ENCODE measurements at places on chromosomes 1 and 21.

DNA sequence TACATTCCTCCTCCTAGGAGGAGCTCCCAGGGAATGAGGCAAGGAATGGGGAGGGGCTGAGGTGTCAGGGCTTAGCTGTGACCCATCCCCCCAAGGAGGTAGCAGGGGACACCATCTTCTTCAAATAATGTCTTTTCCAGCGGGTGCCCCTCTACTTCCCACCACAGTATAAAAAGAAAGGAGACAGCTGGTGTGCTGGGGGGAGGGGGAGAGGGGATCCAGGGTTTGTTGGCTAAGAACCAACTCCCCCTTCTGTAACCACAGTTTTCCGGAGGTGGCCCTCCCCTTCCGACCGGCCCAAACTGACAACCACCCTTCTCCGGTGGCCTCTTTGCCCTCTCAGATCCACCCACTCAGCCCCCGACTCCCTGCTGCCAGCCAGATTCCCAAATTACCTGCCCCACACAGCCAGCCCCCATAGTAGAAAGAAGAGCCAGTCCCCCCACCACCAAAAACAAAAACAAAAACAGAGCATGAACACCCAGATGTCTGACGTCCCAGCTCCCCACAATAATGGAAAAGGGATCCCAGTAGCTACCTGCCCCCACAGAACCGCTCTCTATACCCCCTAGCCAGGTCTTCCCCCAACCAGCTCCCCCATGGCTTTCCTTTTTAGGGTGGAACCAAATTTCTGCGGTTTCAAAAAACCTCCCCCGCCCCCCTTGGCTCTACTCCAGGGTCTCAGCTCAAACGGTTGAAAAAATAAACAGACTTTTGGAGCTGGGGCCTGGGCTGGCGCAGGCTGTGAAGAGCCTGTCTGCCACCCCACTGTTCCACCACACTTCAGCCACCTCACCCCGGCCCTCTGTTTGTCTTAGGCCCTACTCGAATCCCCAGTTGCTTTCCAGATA, 2.1 kb downstream of the ARHGEF2 start:
- peak; percentile 64 for DNase-seq

DNA sequence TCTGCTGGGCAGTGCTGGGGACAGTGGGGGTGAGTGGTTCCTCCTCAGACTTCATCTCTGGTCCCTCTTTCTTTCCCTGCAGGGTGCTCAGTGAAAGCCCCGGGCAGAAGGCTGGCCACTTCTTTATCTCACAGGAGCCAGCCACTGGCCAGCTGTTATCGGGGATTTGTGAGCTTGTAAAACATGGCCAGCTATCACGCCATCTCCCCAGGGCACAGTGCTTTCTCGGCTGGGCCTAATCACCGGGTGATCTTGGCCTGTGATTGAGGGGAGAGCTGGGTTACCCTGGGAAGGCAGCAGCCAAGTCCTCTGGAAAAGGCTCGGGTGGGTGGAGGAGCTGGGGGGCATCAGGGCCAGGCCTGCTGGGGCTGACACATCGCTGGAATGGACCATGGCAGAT, 83.0 kb downstream of the IGSF21 start:
- DNase-seq: no peak

GRCh38 chr1:31372751-31373055, 173 bp downstream of the FABP3 start:
- no peak for DNase-seq

GRCh38 chr1:83999316-83999819, 436 bp upstream of the TTLL7 start:
- DNase-seq: no peak

DNA sequence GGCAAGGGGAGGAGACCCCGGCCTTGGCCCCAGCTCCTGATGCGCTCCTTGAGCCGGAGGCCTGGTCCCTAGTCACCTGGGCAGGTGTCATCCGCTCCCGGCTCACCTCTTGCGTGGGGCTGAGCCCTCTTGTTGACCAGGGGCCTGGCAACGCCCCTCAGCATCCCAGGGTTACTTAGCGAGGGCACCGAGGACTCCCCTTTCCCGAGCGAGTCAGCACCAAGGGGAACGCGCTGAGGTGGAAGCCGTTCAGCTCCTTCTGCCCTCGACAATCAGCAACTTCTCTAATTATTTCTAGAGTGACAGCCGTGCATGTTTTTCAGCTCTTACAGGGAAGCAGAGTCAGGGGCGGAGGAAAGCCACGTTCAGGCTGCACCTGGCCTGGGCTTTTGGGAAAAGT, 522 bp downstream of the SLC45A1 start:
- DNase-seq: peak; percentile 26

DNA sequence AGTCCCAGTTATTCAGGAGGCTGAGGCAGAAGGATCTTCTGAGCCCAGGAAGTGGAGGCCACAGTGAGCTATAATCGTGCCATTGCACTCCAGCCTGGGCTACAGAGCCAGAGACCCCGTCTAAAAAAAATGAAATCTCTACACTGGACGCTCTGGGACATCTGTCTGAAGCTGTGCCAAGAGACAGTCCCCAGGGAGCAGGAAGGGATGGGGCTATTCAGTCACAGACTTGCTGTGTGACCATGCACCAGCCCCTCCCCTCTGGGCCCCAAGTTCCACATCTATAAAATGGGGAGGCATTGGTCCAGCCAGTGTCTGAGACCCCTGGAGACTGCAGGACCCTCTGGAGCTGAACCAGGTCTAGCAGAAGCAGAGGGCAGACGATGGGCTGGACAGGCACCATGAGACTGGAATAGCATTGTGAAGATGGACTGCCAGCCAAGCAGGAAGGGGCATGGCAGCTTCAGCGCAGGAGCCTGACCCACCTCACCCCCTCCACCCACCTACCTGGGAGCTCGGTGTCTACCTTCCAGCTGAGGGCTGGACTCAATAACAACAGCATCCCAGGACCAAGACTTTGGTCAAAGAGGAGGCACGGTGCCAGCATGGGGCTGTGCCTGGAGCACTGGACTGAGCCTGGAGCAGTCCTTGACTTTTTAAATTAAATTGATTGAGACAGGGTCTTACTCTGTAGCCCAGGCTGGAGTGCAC, 1.4 kb downstream of the TMEM54 start:
- DNase-seq: no peak

GRCh38 chr1:8094481-8095241, 68.6 kb upstream of the ERRFI1 start:
- no peak for DNase-seq

GRCh38 chr1:225685476-225686176, 32.7 kb upstream of the ENAH start:
- DNase-seq: no peak

DNA sequence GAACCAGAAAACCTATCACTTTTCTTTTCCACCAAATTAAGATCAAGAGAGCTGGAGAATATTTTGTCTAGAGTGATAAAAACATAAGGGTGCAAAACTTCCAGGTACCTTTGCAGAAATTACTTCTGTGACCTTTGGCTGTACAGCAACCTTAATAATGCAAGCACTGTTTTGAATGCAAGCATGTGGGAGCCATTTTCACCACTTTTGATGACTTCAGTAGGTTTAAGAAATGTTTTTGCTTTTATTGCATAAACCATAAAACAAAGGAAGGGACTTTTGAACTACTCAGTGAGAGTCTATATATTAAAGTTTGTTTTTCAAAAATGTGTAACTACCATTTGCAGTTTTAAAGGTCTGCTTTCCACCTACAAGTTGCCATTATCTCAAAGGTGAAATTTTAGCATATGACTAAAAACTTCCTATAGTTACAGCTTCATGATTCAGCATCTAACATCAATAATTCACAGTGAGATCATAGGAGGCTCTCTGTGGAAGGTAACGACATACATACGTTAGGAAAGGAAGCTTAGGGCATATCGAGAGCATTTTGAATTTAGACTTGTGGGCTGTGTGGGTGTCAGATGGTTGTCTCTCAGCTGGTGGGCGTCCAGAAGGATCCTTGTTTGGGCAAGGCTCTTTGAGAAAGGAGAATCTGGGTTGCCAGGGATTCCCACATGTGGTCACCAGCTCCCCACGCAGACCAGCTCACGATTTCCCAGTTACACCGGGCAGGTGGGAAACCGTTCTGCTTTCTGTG, 1.1 kb upstream of the GADD45A start:
- DNase-seq: peak; percentile 22

GRCh38 chr1:24849672-24850295, 80.3 kb downstream of the RUNX3 start:
- DNase-seq: no peak

DNA sequence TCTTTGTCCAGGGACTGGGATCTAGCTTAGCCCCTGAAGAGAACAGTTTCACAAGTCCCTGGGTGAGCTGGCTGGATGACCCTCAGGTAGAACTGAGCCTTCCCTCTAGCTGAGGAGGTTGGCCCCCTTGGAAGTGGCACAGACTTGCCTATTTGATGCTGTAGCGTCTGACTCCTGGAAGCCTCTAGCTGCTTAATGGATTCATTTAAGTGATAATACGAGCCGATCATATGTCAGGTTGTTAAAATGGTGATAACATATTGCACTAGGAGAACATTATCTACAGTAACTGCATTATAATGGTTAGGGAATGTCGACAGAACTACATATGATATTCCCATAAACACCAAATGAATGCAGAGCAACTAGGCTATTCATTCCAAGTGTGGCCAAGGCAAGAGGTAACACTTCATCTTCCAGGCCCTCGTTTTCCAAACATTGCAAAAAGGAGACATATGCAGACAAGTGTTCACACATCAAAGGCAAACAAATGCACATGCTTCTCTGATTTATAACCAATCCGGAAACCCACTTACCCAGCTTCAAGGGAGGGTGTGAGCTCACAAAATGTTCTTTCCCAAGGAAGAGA, 340.1 kb upstream of the PLXNA2 start:
- no peak for DNase-seq

- DNase-seq: no peak
Observed at GRCh38 chr1:112397841-112398240, 1.8 kb downstream of the CTTNBP2NL start.

DNA sequence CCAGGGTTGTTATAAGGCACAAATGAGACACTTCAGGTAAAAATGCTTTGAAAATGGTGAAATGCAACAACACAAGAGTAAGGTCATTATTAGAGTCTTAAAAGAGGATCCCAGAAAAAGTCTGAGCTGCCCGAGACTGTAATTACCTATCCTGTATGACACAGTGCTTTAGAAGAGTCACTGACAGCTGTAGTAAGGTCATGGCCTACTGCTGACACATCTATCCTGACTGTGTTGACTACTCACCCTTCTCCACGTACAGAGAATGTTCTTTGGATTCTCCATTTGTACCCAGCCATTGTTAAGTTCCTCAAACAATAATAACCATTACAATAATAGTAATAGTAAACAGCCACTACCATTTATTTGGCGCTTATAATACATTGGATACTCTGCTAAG, 104.4 kb downstream of the CACHD1 start:
- no peak for DNase-seq

DNA sequence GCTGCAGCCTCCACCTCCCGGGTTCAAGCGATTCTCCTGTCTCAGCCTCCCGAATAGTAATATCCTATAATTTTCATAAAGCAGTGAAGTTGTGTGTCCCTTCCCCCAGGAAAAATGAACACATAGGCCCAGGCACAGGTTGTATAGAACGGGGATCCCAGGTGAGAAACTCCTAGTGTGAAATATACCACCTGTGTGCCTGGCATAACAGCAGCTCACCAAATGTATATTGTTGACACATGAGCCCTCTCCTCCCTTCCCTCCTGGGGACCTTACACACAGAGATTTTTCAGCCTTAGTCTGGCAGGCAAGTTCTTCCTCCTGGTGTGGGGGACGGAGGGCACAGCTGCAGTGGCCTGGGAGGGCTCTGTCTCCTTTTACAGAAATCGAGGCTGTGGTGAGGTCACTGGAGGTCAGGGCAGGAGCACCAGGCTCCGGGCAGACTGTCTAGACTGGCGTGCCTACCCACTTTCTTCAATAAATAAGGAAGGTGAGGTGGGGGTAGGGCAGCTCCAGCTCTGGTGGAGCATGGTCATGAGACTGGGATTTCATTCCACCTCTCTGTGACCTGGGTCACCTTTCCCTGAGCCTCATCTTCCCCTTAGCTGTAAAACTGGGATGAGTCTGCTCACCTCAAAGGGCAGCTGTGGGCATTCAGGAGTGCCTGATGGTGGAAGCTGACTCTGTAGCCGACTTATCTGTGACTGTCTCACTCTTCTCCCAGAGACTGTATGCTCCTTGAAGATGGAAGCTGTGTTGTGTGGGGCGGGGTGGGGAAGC, 14.3 kb downstream of the RCC1 start:
- DNase-seq: no peak

GRCh38 chr1:154453574-154454352, 48.3 kb upstream of the TDRD10 start:
- DNase-seq: no peak

GRCh38 chr21:29914326-29914725, 25.5 kb downstream of the GRIK1 start:
- no peak for DNase-seq

GRCh38 chr21:37008724-37009123, 2.2 kb downstream of the RIPPLY3 start:
- DNase-seq: no peak

GRCh38 chr1:92953491-92953890, 7.8 kb downstream of the DIPK1A start:
- peak; percentile 74 for DNase-seq

GRCh38 chr1:161948435-161948834, 75.2 kb downstream of the OLFML2B start:
- DNase-seq: no peak

DNA sequence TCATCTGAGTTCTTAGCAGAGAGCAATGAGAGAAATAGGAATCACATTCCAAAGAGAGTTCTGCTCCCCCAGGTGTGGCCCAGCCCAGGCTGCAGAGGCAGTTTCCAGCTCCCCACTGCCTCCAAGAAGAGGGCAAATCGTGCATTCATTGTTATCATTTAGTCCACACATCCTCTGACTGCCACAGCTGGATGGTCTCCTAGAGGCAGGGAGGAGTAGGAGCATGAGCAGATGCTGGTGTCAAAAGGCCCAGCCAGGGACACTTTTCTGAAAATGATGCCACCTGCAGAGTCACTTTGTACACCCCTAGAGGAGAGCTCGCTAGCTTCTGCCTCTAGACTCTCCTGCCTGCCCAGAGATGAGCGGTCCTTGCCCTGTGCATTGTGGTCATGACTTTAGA, 33.6 kb upstream of the GNPAT start:
- DNase-seq: no peak

DNA sequence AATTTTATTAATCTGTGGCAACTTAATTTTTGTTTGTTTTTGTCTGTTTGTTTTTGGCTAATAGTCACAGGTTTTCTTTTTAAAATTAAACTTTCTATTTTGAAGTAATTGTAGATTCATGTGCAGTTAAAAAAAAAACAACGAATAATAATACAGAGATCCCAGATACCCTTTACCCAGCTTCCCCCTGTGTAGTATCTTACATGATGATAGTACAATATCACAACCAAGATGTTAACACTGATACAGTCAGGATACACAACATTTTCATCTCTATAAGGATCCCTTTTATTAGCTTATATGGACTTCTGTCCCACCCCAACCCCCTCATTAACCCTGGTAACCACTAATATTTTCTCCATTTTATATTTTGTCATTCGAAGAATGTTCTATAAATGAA, 5.9 kb downstream of the VPS45 start:
- DNase-seq: no peak

- peak; percentile 69 for DNase-seq
Observed at GRCh38 chr1:34885405-34886247, 26.1 kb upstream of the SMIM12 start.

GRCh38 chr1:231393668-231394067, 28.4 kb downstream of the EGLN1 start:
- no peak for DNase-seq

- DNase-seq: no peak
Observed at GRCh38 chr1:245609354-245610150, 454.8 kb downstream of the KIF26B start.

- no peak for DNase-seq
Observed at GRCh38 chr1:224535641-224536040, 80.5 kb upstream of the CNIH3 start.

Measured in activated naive CD4-positive, alpha-beta T cell treated with anti-CD3 and anti-CD28 coated beads, Interleukin-2, amount 10 ng/mL, durations not matched to agents 7 days and 5 days (primary cell).